ENCODE measurements at places on chromosomes 2 and 18. TPM values are rescaled to one million over a fixed set of nuclear protein-coding genes. Genes with fewer than 3 reads are reported as not detected.

DNA sequence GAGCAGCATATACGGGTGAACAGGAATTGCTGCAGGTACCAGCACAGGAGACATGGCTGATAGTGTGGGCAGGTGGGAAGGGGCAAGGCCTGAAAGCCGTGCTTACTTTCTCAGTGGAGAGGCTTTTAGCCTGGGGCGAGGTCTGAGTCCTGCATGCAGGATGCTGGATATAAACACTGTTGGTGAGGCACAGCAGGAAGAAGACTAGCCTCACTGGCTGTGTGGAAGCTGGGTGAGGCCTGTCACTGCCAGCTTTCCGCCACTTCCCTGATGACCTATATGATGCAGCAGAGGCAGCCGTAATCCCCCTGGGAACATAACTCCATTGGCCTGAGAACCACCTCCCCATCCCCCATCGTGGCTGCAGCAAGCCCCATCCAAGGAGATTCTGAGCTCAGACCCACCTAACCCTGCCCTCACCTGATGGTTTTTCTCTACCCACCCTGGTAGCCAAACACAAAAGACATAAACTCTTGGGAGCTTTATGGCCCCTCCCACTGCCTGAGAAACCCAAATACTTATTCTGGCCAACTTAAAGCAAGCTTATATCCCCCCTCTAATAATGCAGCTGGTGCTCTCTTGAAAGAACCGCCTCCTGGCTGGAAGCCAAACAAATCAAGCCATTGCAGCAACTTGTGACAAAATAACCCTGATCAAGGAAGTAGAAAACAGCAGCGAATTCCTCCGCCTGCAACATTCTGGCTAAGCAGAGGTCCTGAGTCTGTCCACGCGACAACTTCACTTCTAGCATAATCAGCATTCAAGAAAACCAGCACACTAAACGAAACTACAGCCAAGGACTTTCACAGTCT is 54.6 kb upstream of the DSC1 start:
- DNase-seq, result peak; percentile 25
- H3K4me1 ChIP-seq, result no peaks in the 10 kb centered on the region
- H3K27me3 ChIP-seq, result no peaks in the 10 kb centered on the region
- H3K27ac ChIP-seq, result no peak overlapping the region
- H3K4me3 ChIP-seq, result no peak overlapping the region
- H3K36me3 ChIP-seq, result no peaks in the 10 kb centered on the region

HOXD12 gene
- not detected for total RNA-seq

REG3A gene
- not detected for total RNA-seq

- DNase-seq, result no peak
- H3K27me3 ChIP-seq, result peaks cover 5% of the 10 kb centered on the region
Observed at GRCh38 chr18:48531082-48531403, 7.8 kb upstream of the CTIF start.

MEP1B gene
- 0.18 TPM for total RNA-seq

- H3K4me3 ChIP-seq, result no peak overlapping the region
- no peak overlapping the region for H3K27ac ChIP-seq
- no peaks in the 10 kb centered on the region for H3K36me3 ChIP-seq
- DNase-seq, result no peak
- H3K27me3 ChIP-seq, result no peaks in the 10 kb centered on the region
Observed at GRCh38 chr2:40178971-40179370, 272.9 kb downstream of the SLC8A1 start.

DNA sequence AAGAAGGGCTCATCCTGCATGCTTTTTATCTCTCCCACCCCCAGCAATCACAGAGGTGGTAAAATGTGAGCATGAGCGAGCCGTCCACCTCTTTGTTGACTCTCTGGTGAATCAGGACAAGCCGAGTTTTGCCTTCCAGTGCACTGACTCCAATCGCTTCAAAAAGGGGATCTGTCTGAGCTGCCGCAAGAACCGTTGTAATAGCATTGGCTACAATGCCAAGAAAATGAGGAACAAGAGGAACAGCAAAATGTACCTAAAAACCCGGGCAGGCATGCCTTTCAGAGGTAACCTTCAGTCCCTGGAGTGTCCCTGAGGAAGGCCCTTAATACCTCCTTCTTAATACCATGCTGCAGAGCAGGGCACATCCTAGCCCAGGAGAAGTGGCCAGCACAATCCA is 19.5 kb downstream of the LIPG start:
- H3K36me3 ChIP-seq, result no peaks in the 10 kb centered on the region
- H3K4me3 ChIP-seq, result no peak overlapping the region
- H3K4me1 ChIP-seq, result no peaks in the 10 kb centered on the region

GRCh38 chr2:42796427-42797248 is 4.3 kb upstream of the HAAO start:
- DNase-seq, result no peak
- H3K36me3 ChIP-seq, result no peaks in the 10 kb centered on the region
- H3K4me3 ChIP-seq, result no peak overlapping the region
- peaks cover 25% of the 10 kb centered on the region for H3K4me1 ChIP-seq

DNA sequence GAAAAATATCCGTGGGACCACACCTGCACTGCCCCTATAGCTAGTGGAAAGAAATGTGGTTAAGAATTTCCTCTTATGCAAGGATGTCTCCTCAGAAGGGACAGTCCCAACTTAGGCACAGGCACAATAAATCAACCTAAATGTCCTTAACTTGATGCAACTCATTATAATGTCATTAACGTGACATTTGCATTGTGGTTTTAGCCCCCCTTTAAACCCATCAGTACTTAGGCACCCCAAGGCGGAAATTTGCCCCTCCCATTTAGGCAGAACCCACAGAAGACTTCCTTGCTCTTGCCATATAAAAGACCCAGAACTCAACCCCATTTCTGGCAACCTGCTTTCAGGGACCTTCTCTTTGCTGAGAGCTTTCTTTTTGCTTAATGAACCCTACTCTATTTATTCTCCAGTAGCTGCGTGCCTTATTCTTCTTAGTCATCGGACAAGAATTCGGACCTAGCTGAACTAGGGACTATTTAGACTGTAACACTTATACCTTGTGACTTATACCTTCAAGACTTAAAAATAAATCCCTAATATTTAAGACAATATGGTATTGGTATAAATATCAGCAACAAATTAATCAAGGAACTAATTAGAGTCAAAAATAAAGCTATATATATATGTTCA is 1281.6 kb upstream of the TMEFF2 start:
- H3K4me1 ChIP-seq, result no peaks in the 10 kb centered on the region
- DNase-seq, result no peak
- no peak overlapping the region for H3K4me3 ChIP-seq
- no peak overlapping the region for H3K27ac ChIP-seq

DNA sequence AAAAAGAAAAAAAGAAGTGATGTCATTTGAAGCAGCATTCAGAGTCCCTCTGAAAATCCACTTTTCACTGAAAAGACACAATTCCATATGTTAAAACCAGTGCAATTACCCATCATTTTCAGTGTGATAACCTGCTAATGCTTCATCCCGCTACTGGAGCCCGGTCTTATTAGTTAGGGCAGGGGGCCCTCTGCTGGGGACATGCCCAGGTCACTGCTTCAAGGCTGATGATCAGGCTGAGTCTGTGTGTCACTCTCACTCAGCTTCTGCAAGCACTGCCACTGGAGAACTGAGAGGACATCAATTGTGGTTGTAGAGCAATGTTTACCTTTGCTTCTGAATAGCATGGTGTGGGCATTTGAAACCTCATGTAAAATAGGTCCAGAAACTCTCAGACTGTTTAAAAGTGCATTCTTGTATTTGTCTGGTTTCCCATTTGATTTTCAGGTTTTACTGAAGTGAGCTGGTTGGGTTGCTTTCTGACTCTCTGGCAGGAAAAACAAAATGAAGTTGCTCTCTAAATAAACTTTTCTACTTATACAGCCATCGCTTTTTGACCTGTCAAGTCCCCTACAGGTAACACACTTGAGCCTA is 49.2 kb upstream of the NXPH2 start:
- H3K4me1 ChIP-seq, result no peaks in the 10 kb centered on the region
- DNase-seq, result peak; percentile 24
- no peak overlapping the region for H3K4me3 ChIP-seq
- H3K27me3 ChIP-seq, result no peaks in the 10 kb centered on the region
- no peak overlapping the region for H3K27ac ChIP-seq
- no peaks in the 10 kb centered on the region for H3K36me3 ChIP-seq

DNA sequence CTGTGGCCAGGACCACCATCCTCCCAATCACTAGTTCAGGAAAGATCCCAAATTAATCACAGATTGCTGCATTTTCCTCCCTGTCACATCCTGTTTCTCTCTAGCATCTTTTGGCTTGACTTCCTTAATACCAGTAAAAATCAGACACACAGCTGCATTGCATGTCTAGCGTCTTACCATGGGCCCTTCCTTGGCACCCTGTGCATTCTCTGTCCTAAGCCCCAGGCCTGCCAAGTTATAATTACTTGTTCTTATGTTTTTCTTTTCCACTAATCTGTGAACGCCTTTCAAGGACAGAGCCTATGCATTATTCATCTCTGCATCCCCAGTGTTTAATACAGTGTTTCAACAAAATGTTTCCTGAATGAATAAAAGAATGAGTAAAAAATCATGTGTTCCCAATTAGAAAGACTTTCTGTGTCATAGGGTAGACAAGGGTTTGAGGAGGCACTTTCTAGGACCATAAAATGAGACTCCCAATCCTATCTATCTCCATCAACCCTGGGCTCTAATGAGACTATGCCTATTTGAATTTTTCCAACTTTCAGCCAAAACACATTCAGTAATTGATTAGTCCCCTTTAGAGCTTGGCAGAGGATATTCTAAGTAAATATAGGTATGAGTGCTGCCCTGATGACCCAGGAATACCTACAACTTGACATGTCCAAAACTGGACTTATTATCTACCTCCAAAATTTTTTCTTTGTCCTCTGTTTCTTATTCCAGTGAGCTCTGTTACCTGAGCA is 10.3 kb upstream of the NT5C1B start:
- H3K4me3 ChIP-seq, result no peak overlapping the region
- H3K27me3 ChIP-seq, result no peaks in the 10 kb centered on the region
- no peaks in the 10 kb centered on the region for H3K36me3 ChIP-seq
- peak overlapping the region; percentile 61 for H3K27ac ChIP-seq
- DNase-seq, result peak; percentile 81
- peaks cover 8% of the 10 kb centered on the region for H3K4me1 ChIP-seq

TEKT4 gene
- not detected for total RNA-seq

- no peak overlapping the region for H3K27ac ChIP-seq
- no peaks in the 10 kb centered on the region for H3K36me3 ChIP-seq
- H3K27me3 ChIP-seq, result peaks cover 8% of the 10 kb centered on the region
- H3K4me3 ChIP-seq, result no peak overlapping the region
Observed at GRCh38 chr18:50162486-50163304, 32.3 kb downstream of the MYO5B start.

DNA sequence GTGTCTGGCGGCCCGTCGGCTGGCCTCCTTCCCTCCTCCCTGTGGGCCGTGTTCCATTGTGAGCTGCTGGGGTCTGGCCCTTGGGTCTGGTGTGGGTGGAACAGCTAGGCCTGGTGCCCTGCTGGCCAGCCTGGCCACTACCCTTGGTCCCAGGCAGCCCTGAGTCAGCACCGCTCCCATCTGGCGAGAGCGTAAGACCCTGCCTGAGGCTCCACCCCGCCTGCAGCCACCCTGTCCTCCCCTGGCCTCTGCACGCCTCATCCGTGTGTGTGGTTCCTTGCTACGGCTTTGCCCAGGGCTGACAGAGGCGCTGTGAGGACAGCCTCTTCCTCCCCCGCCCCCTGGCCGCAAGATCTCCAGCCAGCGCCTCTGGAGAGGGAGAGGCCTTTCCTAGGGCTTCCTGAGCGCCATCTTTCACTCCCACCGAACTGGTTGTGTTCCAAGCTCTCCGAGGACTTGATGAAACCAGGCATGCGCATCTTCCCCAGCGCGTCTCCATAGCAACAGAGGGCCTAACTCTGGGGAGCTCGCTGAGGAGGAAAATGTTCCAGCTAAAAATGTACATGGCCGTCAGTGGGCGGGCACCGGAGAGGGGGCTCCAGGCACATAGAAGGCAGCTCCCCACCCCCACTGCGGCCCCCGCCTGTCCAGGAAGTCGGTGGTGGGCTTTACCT is 83.0 kb downstream of the STPG4 start:
- no peak overlapping the region for H3K4me3 ChIP-seq
- peaks cover 88% of the 10 kb centered on the region for H3K4me1 ChIP-seq
- H3K36me3 ChIP-seq, result peaks cover 23% of the 10 kb centered on the region
- H3K27ac ChIP-seq, result peak overlapping the region; percentile 90
- no peaks in the 10 kb centered on the region for H3K27me3 ChIP-seq

ABCG5 gene
- not detected for total RNA-seq

GRCh38 chr2:199466692-199467065 is 8.9 kb upstream of the SATB2 start:
- no peak for DNase-seq
- H3K4me1 ChIP-seq, result peaks cover 59% of the 10 kb centered on the region
- no peak overlapping the region for H3K4me3 ChIP-seq
- no peak overlapping the region for H3K27ac ChIP-seq
- peaks cover 95% of the 10 kb centered on the region for H3K27me3 ChIP-seq

GRCh38 chr2:60051991-60052390 is 501.5 kb downstream of the BCL11A start:
- no peaks in the 10 kb centered on the region for H3K36me3 ChIP-seq
- no peak for DNase-seq

SCYGR4 gene
- not detected for total RNA-seq

DNA sequence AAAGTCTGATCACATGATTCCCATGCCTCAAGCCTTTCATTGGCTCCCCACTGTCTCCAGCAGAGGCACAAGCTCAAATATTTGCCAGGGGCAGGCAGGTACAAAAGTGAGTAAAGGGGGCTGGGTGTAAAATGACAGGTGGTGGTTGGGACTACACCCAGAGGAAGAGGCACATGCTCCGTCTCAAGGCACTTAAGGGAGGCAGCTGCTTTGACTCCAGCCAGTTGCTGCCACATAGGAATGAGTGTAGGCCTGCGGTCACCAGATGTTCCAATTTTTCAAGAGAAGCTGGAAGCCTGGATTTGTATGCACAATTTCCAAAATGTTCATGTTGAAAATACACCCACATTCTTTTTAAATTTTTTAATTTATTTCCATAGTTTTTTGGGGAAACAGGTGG is 164.4 kb downstream of the UPP2 start:
- no peaks in the 10 kb centered on the region for H3K36me3 ChIP-seq
- no peak overlapping the region for H3K4me3 ChIP-seq
- DNase-seq, result peak; percentile 11

DNA sequence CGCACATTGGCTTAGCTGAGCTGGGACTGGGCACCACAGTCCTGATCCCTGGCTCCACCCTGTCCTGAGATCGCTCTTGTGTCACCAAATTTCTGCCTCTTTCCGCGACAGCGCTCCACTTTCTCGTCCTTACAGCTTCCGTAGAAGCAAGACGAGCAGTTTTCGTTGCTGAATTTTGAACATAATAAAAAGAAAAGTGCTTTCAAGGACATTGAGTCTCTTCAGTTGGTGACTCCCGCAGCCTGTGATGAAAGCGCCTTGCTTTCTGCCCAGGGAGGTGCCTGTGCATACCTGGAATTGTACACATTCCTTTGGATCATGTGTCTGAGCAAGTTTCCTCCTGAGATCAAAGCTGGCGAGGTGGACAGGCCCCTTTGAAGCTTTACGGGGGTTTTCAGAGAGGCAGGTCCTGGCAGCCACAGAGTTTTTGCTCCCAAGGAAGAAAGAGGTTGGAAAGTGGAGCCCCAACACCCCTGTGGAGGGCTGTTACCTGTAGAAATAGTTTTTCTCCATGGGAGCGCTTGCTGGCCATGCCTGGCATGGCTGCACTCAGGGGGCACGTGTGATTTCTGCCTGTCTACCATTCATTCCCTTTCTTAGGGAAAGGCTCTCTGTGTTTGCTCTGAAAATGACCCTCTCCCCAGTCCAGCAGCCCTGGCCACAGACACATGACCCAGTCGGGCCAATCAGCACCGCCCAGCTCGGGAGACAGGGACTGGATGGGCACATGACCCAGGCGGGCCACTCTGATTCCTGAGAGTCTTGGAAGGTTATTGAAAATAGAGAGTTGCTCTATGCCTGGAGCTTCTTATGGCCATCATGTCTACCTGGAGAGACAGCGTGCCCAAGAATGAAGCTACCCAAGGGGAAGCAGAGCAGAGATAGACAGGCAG is 115.6 kb upstream of the OTOS start:
- peaks cover 73% of the 10 kb centered on the region for H3K4me1 ChIP-seq
- no peaks in the 10 kb centered on the region for H3K36me3 ChIP-seq
- H3K27ac ChIP-seq, result peak overlapping the region; percentile 71
- no peaks in the 10 kb centered on the region for H3K27me3 ChIP-seq
